Thyroid gland (tissue), 4 donors: ENCODE measurements at places on chromosomes 5 and 9.

DNA sequence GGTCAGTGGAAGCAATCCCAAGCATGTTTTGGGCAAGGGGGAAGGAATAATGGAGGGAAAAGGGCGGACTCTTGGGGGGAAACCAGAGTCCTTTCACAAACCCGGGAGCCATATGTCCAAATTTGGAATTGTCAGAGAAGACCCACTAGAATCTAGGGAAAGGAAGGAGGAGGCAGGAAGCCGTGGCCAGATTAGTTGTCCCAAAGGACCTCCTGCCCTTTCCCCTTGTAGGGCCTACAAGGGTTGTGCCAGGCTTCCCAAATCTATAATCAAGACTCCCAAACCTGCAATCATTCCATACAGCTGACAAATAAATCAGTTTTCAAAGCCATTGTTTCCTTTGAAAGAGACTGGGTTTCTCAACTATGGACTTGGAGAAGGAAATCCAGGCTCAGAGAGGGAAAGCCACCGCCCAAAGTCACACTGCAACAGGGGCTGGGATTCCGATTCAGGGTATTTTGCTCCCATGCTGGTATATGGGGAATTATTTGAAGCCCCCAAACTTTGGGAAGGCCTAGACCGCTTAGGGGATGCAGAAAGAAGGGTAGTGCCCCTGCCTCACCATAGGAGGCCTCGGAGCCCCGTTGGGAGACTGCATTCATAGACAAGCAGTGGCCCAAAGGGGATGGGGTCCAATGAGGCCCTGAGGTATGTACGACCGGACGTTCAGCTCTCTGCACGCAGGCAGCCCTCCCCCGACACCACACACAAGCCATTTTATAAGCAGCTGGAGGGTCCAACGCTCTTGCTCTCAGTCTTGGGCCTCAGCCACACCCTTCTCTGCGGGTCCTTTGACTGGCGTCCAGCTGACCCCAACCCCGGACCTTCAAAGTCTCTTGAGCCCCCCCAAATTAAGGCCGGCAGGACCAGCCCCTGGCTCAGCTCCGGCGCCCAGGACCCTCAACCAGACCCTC is 815 bp downstream of the ANXA6 start:
- peak overlapping the region; percentile 83 for H3K4me3 ChIP-seq
- no peaks in the 10 kb centered on the region for H3K27me3 ChIP-seq
- H3K27ac ChIP-seq = peak overlapping the region; percentile 93
- no peaks in the 10 kb centered on the region for H3K36me3 ChIP-seq

DNA sequence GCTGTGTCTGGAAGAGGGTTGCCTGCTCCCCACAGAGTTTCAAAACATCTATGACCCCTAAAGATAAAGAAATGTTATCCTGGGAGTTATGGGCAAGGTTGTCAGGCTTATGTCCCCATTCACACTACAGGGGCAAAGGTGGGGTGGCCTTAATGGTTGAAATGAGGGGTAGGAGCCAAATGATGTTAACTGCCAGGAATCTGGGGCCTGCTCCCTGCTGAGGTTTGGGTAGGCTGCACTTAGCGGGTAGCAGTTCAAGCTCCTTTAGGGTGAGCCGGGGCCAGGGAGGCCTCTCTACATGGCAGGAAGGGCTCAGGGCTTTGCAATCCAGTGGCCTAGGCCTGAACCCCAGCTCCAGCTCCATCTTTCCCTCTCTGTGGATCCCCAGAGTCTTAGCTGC is 3.0 kb downstream of the FGF18 start:
- no peak overlapping the region for H3K4me3 ChIP-seq
- H3K4me1 ChIP-seq = peaks cover 46% of the 10 kb centered on the region
- no peaks in the 10 kb centered on the region for H3K27me3 ChIP-seq
- no peak overlapping the region for H3K27ac ChIP-seq
- no peaks in the 10 kb centered on the region for H3K36me3 ChIP-seq

DNA sequence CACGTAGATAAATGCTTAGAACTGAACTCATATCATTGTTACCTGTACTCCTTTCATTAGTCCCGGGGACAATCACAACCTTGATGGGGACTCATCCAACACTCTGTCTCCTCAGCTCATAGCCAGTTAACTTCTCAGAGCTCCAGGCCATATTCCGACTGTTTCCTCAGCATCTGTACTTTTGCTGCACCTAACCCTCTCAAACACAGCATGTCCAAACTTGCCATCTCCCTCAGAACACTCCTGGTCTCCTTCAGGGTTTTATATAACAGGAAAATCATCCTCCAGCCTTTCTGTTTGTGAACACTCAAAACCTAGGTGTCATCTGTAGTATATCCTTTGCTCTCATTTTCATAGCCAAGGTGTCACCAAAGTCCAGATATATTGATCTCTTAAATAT is 150.5 kb downstream of the CDH6 start:
- no peak overlapping the region for H3K4me3 ChIP-seq
- H3K27ac ChIP-seq = no peak overlapping the region
- H3K27me3 ChIP-seq = no peaks in the 10 kb centered on the region
- H3K36me3 ChIP-seq = no peaks in the 10 kb centered on the region

- H3K4me3 ChIP-seq = no peak overlapping the region
- no peaks in the 10 kb centered on the region for H3K27me3 ChIP-seq
- H3K27ac ChIP-seq = no peak overlapping the region
- H3K36me3 ChIP-seq = no peaks in the 10 kb centered on the region
- no peak for DNase-seq
- no peaks in the 10 kb centered on the region for H3K4me1 ChIP-seq
These were observed 164.0 kb upstream of the RAD23B start for GRCh38 chr9:107118863-107119624.

DNA sequence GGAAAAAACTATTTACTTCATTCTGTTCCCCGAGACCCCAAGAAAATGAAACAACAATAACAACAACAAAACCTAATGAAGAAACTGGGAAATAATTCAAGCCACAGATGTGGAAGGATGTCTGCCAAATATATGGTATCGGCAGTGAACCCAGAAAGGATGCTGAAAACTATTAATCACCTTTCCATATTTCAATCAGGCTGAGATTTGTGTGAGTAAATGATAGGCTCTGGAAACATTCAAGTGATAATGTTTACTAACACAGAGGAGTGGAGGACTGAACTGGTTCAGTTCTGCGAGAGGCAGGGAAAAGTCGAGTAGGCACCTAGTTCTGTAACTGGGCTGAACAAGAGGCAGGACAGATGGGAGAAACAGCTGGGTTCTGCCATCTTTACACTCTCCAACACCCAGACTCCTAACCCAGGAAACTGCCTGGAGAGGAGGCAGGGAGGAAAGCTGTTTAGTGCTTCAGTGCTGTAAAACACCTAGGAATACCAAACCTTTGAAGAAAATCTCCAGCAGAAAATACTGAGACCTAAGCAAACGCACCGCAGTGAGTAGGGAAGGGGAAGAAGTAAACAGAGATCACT is 96.8 kb upstream of the GNA14 start:
- DNase-seq = no peak
- H3K27ac ChIP-seq = no peak overlapping the region
- H3K36me3 ChIP-seq = no peaks in the 10 kb centered on the region
- no peak overlapping the region for H3K4me3 ChIP-seq
- H3K27me3 ChIP-seq = no peaks in the 10 kb centered on the region

DNA sequence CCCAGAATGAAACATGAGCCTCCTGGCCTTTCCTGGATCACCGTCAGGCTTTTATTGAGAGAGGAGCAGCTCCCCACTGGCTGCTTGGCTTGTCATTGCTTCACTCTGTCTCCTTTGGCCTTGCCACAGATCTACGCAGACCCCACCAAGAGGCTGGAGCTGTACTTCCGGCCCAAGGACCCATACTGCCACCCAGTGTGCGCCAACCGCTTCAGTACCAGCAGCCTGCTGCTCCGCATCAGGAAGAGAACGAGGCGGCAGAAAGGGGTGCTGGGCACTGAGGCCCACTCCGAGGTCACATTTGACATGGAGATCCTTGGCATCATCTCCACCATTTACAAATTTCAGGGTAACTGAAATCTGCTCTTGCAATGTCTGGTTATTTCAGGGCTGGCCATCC is 11.2 kb downstream of the GTF3C5 start:
- no peak overlapping the region for H3K27ac ChIP-seq
- H3K27me3 ChIP-seq = no peaks in the 10 kb centered on the region
- H3K4me3 ChIP-seq = no peak overlapping the region
- peaks cover 51% of the 10 kb centered on the region for H3K36me3 ChIP-seq
- no peaks in the 10 kb centered on the region for H3K4me1 ChIP-seq
- DNase-seq = no peak

DNA sequence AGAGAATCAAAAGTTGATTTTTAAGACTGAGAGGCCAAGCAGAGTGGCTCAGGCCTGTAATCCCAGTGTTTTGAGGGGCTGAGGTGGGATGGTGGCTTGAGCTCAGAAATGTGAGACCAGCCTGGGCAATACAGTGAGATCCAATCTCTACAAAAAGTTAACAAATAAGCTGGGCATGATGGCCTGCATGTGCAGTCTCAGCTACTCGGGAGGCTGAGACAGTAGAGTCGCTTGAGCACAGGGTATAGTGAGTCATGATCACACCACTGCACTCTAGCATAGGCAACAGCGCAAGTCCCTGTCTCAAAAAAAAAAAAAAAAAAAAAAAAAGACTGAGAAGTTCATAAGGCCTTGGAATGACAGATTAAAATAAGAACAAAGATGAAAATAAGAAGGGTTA is 177.2 kb downstream of the TMEM232 start:
- H3K27ac ChIP-seq = no peak overlapping the region
- no peak overlapping the region for H3K4me3 ChIP-seq
- H3K4me1 ChIP-seq = no peaks in the 10 kb centered on the region
- no peaks in the 10 kb centered on the region for H3K27me3 ChIP-seq
- DNase-seq = no peak

DNA sequence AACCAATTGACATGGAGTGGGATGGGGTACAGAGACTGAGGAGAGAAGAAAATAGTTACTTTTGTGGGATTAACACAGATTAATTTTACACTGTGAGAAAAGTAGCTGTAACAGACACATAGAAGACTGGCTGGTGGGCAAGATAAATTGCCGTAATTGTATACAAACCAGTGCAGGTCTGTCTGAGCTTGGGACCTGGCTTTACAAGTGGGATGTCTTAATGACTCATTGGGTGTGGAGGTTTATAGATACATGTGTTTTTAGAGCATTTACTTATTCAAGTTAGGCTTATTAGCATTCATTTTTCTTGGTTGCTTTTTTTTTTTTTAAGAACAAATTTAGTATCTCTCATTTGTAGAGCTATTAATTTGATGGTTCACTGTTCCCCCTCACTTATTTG is 37.5 kb downstream of the SLC44A1 start:
- no peaks in the 10 kb centered on the region for H3K27me3 ChIP-seq
- DNase-seq = no peak
- no peak overlapping the region for H3K4me3 ChIP-seq
